Hepatic stellate cell (primary cell): ENCODE measurements at places on chromosomes 2 and 18.

DNA sequence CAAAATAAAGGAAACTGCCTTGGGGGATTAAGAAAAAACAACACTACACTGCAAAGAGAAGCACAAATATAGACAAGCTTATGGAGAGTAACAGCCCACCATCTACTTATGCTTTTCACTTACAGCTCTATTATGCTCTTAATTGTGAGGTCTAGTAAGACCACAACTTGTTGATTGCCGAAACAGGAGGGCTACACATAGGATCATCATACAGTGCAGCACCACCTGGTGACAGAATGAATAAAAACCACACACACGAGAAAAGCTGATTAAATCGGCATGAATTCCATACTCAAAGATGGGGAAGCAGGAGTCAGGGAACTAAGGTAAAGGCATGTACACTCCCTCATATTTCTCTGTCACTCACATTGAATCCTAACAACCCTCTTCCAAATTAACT lies 259.2 kb downstream of the IKZF2 start:
- DNase-seq = no peak

GRCh38 chr2:19575641-19576040 lies 217.2 kb upstream of the OSR1 start:
- no peak for DNase-seq

GRCh38 chr2:240353944-240354343 lies 81.5 kb upstream of the GPC1 start:
- DNase-seq = no peak

GRCh38 chr2:199830531-199830930 lies 20.5 kb downstream of the FTCDNL1 start:
- no peak for DNase-seq

DNA sequence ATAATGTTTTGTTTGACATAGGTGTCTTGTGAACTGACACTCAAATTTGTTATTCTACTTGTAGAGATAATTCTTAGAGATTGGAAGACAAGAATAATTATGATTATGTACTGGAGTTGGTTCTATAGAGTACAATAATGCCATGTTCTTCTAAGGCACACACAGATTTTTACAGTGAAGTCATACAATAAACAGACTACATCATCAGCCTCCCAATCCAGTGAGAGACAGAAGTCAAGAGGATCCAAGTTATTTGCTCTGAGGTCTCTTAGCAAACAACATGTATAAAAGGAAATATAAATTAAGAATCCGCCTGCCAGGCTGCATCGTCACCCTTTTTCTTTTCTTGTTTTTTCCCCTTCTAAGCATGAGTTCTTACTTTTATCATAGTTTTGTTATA lies 613.5 kb upstream of the SETBP1 start:
- DNase-seq = no peak

DNA sequence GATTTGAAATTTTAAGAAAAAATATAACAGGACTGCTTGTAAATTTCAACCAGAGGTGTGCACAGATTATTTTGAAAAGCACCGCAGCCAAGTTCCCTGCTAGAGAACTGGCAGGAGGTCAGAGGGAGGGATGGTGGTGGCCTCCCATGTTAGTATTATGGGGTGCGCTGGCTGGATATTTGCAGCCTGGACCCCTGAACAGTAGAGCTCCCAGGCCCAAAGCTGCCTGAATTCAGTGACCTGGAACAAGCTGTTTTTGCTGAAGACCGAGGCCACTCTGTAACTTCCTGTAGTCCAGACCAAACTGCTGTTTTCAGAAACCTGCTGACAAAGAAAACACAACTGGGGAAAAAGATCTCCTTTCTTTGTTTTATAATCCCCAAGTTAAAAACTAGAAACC lies 314.3 kb downstream of the TNS1 start:
- DNase-seq = no peak

DNA sequence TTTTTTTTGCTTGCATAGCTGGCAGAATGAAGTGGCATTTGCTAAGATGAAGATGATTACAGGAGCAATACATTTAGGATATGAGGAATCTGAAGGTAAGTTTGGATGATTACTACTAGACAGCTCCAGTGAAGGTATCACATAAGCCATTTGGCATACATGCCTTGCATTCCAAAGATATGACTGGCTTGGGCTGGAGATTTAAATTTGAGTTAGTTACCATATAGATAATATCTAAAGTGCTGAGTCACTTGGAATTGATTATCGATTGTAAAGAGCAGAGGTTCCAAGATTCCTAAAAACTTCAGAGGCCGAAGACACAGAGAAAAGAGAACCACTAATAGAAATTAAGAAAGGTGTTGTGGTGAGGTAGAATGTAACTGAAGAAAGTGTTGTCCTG lies 1026.4 kb downstream of the DSC3 start:
- no peak for DNase-seq
